ENCODE measurements at places on chromosomes 1 and 21. TPM values are rescaled to one million over a fixed set of nuclear protein-coding genes. Genes with fewer than 3 reads are reported as not detected.

DNA sequence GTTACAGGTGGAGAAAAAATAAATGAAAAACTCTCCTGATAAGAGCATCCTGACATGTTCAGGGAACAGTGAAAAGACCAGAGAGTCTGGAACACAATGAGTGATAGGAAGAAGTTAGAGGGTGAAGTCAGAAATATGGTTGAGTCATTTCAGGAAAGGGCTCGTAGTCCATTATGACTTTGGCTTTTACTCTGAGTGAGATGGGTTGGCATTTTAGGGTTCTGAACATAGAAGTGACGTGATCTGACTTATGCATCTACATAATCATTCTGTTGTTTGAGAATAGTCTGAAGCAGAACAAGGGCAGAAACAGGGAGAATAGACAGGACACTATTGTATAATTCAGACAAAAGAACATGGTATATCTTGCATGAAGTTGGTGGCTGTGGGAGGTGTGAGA lies 5.8 kb downstream of the HMCN1 start:
- no peak for DNase-seq

PLCH2 gene
- total RNA-seq = 324 TPM

DNA sequence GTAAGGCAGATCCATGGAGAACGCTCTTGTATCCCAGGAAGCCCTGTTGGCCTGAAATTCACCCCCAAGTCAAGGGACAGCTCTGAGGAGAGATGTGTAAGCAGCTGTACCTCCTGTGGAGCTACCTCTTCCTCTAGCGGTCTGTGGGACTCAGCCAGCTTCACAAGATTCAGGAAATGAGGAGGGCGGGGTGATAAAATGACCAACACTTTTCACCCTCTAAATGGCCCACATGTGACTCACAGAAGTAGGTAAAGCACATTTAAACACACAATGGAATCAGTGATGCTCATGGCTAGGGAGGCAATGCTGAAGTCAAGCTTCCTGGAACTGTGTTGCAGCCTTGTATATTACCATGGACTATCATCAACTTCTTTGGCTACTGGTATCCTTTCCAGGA lies at the start of gene SH2D1B:
Gene SH2D1B (minus strand): TSS at position 135 of the 400 bp plus-strand sequence. CDS start 120 bp downstream, at position 15.
- no peak for DNase-seq

GRCh38 chr1:26775666-26776065 lies 12.1 kb upstream of the PIGV start:
- no peak for DNase-seq

GRCh38 chr21:18782721-18783120 lies 379.1 kb upstream of the TMPRSS15 start:
- no peak for DNase-seq

DNA sequence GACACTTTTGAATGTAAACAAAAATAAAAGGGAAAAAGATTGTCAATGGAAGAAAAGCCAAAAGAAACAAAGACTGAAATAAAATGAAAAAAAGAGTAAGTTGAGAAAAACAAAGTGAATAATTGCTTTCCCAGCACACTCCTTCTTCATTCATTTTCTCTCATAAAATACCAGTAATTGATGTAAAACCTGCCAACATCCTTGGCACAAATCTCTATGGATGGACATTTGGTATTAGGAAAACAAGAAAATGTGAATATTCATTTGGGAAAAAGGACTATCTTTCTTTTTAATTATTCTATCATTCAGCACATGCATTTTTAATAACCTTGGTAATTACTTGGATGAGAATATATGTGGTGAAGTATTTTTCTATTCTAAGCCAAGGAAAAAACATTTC lies 204.4 kb upstream of the TNR start:
- no peak for DNase-seq

Measured in suprapubic skin (tissue), 4 donors.